ENCODE measurements at places on chromosomes 7 and 10.

DNA sequence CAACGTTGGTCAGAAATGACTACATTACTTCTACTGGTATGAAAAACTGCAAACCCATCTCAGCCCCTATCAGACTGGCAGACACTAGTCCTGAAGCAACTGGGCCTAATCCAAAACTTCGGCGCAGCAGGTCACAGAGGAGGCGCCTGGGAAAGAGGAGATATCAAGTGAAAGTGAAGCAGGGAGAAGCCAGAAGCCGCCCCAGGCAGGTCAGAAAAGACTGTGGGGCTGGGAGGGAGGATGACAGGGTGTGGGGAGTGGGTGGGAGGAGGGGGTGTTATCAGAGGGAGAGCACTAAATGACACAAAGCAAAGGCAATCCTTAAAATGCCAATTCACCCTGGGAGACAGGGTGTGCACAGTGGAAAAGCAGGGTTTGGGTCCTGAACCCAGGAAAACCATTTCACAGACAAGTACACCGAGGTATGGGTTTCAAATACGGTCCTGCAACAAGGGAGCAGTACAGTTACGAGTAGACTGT, 731 bp downstream of the CHCHD3 start:
- DNase-seq: no peak

DNA sequence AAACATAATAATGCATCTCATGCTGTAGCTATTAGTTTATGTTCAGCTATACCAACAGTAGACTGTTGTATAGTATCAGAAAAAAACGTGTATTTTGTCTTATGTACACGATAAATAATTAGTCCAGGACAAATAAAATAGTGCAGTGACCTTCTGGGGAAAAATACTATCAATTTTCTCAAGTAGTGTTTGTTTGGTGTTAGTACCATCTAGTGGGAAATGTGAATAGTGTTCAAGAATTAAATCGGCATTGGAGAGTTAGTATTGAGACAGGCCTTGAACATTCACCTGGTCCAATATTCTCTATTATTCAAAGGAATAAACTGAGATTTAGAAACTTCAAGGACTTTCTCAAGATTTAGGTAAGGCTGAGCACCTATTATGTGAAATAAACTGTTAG, 21.7 kb upstream of the OR2A5 start:
- no peak for DNase-seq

DNA sequence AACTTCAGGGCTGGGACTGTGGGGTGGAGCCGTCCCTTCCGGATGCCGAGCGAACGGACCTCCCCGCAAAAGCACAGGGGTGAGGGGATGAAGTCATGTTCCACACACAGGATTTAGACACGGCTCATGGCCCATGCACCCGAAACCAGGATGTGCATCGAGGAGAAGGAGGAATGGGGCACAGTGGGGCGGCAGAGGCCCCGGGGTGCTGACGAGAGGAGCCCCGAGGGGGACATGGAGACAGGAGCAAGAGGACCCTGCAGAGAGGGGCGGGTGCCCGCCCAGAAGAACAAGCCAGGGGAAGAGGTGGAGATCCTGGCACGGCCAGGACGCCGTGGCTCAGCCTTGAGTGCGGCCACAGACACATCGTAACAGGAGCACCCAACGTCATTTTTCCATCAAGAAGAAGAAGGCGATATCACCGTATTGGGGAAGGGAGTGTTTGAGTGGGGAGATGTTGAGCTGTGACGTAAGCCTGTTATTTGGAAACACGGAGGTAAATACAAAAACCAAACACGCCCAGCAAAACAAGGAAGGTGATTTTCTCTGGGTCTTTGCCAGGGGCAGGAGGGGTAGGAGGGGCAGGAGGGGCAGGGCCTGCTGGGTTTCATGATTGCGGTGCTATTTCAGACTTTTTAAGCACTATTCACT, 25.3 kb upstream of the FOXL3 start:
- DNase-seq: no peak

GRCh38 chr7:41197769-41198168, 505.1 kb downstream of the INHBA start:
- DNase-seq: no peak

DNA sequence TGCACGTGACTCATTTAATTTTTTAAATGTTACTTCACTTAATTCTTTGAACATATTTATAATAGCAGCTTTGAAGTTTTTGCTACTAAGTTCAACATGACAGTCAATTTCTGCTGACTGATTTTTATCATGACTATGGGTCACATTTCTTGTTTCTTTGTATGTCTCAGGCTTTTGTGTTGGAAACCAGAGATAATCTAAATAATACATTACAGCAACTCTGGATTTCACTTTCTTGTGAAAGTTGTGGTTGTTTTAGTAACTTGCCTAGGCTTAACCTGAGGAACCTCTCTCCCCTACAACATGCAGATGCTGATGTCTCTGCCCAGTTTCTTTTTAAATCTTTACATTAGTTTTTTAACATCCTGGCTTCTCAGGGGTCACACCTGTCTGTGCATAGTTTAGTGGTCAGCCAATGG, 180.8 kb downstream of the CCDC71L start:
- DNase-seq: no peak

GRCh38 chr7:30642789-30643188, 39.5 kb downstream of the CRHR2 start:
- DNase-seq: no peak

DNA sequence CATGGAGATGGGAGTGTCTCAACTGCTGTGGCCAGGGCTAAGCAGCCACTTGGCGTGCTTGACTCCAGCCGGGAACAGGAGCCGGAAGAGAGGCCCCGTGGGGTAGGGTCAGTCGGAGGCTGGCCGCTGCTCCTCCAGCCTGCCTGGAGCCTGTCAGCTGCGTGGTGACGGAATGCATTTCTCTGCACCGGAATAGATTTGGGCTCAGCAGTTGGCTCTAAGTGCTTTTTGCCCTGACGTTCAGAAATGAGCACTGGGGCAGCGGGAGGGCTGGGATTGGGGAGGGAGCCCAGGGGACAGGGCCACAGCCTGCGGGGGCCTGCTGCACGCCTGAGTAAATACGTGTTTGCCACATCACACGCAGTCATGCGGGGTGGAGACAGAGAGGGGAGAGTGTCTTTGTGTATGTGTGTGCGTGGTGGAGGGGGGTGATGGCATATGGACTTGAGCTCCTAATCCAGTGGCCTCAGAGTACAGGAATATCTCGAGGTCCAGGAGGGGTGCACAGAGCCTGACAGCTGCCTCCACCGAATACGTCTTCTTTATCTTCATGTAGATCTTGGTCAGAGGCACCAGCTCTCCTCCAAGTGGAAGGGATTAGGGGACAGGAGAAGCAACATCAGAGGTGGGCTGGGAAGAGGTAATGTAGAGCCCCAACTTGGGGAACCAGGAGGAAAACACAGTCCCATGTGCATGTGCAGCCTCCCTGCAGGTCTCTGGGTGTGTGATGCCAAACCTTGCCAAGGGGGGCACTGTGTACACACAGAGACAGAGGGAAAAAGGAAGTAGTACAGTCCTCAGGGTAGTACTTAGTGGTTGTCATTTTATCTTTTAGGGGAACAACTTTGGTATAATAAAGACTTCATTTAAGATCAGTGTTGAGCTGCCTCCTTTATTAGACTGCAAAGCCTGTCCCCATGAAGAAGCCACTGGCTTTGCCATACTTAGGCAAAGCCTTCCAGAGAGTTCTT, 151.4 kb downstream of the CDH23 start:
- DNase-seq: no peak

GRCh38 chr7:68839014-68839413, 759.3 kb upstream of the AUTS2 start:
- no peak for DNase-seq

DNA sequence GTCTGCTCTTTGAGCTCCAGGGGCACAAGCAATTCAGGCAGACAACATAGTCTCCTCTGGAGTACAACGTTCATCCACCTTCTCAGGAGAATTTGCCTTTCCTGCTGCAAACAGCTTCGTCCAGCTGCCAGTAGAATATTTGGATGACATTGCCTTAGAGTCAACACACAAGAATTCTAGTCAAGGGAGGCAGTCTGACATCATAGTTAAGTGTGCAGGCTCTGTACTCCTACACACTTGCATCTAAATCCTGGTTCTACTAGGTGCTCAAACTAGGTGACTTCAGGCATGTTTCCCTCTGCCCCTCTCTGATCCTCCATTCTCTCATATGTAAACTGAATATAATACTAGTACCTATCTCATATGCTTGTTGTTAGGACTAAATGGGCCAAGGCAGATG, 314.8 kb downstream of the HPSE2 start:
- DNase-seq: no peak

Measured in CD4-positive, alpha-beta T cell treated with Interleukin-4 for 1 hour (primary cell).